ENCODE measurements at places on chromosomes 6 and 20.

GRCh38 chr6:39369987-39370386 is 47.5 kb upstream of the KCNK16 start:
- H3K4me3 ChIP-seq: no peak overlapping the region
- DNase-seq: no peak
- no peaks in the 10 kb centered on the region for H3K4me1 ChIP-seq
- no peaks in the 10 kb centered on the region for H3K27me3 ChIP-seq

DNA sequence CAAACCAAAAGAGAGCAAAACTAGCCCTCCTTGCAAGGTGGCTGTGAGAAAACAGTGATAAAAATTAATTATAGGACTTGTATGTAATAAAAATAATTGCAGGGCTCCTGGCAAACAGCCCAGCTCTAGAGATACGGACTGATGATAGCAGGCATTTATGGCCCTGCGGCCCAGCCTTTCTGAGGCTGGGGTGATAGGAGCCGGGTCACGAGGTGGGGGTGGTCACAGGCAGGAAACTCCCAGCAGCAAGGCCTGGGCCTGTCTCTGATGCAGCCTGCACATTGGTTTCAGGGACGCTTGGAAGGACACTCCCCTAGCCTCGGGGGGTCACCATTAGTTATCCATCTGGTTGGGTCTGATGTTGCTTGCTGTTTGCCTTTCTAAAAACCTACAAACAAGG is 18.7 kb upstream of the TTPAL start:
- H3K27me3 ChIP-seq: no peaks in the 10 kb centered on the region
- DNase-seq: no peak
- H3K4me1 ChIP-seq: no peaks in the 10 kb centered on the region
- H3K4me3 ChIP-seq: no peak overlapping the region
- H3K36me3 ChIP-seq: no peaks in the 10 kb centered on the region

DNA sequence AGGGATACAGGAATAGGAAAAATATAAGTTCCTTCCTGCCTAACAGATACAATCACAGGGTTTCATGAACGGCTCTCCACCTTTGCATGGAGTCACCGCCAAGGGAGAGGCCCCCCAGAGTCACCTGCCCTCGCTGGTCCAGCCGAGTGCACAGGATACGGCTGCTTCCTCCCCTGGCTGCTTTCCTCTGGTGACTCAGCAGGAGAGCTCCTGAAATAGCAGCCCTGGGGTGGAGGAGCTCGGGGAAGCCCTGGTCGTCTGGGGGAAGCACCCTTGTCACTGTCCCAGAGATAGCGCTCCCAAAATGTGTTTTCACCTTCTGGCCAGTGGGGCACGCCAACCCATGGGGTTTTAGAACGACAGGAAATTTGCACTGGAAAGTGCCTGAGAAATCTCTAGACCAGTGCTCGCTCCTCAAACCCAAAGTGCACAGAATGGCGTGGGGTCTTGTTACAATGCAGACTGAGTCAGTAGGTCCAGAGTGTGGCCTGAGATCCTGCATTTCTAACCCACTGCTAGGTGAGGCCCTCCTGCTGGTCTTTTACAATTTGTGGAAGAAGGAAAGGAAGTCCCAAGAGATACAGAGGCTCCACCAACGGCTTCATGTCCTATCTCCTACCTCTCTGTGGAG is 35.9 kb upstream of the FAM50B start:
- peaks cover 4% of the 10 kb centered on the region for H3K4me1 ChIP-seq
- no peak overlapping the region for H3K4me3 ChIP-seq
- no peaks in the 10 kb centered on the region for H3K27me3 ChIP-seq
- no peak overlapping the region for H3K27ac ChIP-seq
- no peaks in the 10 kb centered on the region for H3K36me3 ChIP-seq
- peak; percentile 35 for DNase-seq

DNA sequence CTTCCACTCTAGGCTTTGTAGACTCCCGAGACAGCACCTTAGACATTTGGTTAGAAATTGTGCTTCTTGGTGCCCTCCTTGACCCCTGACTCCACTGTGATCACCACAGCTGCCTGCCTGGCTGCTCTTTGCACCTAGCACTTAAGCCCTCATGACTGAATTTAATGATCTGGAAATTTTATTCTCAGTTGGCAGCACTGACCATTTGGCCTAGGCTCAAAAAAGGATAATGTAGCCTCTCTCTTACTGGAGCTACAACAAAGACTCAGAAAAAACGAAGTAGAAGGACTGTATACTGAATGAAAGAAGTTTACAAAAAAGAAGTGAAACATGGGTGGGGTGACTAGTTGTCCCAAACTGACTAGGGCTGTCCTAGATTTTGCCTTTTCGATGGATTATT is 11.3 kb upstream of the ABRACL start:
- no peaks in the 10 kb centered on the region for H3K27me3 ChIP-seq
- H3K4me3 ChIP-seq: no peak overlapping the region
- H3K36me3 ChIP-seq: no peaks in the 10 kb centered on the region
- DNase-seq: no peak

DNA sequence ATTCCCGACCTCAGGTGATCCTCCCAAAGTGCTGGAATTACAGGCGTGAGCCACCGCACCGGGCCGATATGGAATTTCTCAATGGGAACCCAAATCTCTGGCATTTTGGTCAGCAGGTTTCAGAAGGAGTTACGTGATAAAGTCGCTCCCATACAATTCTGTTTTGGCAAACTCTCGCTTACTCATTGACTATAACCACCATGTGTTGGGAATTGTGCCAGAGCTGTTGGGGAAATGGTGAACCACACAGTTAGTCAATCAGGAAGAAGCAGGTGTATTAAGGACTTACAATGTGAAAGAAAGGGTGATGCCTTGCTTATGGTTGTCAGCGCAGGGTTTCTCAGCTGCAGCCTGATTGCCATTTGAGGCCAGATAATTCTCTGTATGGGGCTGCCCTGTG is 410.5 kb downstream of the QKI start:
- no peak for DNase-seq
- H3K4me3 ChIP-seq: no peak overlapping the region
- no peaks in the 10 kb centered on the region for H3K36me3 ChIP-seq
- no peaks in the 10 kb centered on the region for H3K27me3 ChIP-seq
- no peaks in the 10 kb centered on the region for H3K4me1 ChIP-seq

GRCh38 chr6:45930420-45931040 is 85.1 kb downstream of the CLIC5 start:
- no peak overlapping the region for H3K27ac ChIP-seq
- H3K4me1 ChIP-seq: no peaks in the 10 kb centered on the region

DNA sequence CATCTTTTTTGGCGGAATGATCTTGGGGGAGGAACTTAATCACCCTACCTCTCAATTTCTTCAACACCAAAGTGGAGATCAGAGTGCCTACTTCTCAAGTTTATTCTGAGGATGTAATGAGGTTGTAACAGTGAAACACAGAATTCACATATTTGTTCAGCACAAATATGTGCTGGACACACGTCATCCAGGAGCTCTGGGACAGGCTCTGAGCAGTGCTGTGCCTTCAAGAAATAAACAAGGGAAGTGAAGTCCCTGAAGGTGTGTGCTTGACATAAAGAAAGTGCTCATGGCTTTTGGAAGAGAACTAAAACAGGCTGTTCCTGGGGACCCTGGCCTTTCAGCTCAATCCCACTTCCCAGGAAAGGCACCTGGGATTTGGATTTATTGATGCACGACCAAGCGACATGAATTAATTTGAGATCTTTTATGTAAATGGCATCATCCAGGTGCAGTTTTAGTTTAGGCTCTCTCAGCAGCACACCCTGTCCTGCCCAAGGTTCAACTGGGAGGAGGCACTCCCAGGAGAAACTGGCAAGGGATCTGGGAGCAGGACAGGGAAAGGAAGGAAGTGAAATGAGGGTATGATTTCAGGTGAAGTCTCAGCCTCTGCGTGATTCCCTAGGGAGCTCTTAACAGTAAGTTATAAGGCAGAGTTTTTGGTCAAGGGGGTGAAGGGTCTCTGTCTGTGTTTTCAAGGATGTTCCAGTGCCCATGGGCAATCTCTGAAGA is 211.0 kb downstream of the FOXA2 start:
- H3K36me3 ChIP-seq: no peaks in the 10 kb centered on the region
- no peak overlapping the region for H3K4me3 ChIP-seq
- no peaks in the 10 kb centered on the region for H3K4me1 ChIP-seq
- H3K27me3 ChIP-seq: no peaks in the 10 kb centered on the region
- no peak for DNase-seq

DNA sequence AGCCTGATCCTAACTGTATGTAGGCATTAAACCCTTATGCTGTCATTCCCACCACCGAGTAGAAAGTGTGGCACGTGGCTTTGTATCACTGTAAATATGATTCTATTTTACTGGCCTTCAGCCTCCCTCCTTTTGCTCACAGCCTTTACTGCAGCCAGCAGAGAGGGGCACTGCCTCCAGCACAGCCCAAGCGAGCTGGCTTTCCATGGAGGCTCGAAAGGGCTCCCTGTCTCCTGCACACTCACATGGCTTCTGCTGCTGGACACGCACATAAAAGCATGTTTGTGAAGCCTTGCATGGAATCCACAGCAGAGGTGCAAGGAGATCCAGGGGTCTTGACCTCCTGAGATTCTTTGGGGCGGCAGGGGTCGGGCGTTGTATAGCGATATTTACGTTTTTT is 51.3 kb downstream of the RNASET2 start:
- no peak for DNase-seq
- no peak overlapping the region for H3K4me3 ChIP-seq
- no peaks in the 10 kb centered on the region for H3K27me3 ChIP-seq
- H3K27ac ChIP-seq: no peak overlapping the region
- H3K4me1 ChIP-seq: no peaks in the 10 kb centered on the region

- no peaks in the 10 kb centered on the region for H3K4me1 ChIP-seq
- H3K36me3 ChIP-seq: no peaks in the 10 kb centered on the region
- no peak overlapping the region for H3K27ac ChIP-seq
- no peaks in the 10 kb centered on the region for H3K27me3 ChIP-seq
Measured at GRCh38 chr6:144785056-144785455, 499.9 kb downstream of the UTRN start.

DNA sequence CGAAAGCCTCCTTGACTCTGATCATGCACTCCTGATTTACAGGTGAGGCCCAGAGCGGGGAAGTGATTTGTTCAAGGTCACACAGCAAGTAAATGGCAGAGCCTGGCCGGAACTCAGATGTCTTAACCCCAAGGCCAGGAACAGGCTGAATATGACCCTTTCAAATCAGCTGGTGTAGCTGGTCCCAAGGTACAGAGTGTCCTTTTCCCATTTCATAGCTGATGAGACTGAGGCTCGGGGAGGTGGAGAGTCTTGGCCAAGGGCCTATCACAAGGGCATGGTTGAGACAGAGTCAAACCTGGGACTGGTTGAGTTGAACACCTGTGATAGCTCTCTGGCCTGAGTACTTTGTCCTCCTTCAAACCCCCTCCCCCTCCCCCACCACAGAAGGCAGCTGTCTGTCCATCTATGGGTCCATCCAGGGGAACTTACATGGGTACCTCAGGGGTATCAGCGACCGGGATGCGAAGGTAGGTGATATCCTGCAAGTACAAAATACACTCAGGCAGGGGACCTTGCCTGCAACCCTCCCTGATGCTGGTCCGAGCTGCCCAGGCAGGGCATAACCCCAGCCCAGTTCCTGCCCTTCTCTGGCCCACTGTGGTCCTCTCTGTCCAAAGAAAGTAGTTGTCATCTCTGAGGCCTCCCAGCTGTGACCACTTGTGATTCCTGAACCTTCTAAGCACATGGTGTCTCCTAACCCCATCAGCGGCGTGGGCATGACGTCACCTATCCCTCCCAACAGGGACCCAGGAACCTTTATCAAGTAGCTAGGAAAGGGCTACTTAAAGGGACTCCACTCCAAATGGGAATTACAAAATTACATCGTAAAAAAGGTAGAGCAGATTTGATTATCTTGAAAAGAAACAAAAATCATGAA is 5.6 kb downstream of the DUSP15 start:
- H3K27me3 ChIP-seq: no peaks in the 10 kb centered on the region
- H3K4me3 ChIP-seq: no peak overlapping the region
- H3K4me1 ChIP-seq: peaks cover 3% of the 10 kb centered on the region
- no peak for DNase-seq

DNA sequence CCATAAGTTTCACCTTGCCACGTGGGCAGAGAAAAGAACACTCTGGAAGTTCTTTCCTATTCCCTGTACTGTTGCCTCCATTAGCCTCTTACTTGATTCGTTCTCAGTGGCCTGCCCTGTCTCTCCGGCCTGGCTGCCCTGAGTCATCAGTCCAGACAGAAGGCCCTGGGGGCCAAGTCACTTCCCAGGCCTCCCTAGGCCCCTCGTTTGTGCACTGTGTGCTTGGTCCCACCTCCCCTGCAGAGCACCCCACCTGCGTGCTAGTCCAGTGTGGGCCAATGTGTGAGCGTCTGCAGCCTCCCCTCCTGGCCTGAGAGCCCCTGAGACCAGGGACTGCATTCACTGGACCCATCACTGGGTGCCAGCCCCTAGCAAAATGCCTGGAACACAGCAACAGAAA is 191.2 kb upstream of the RREB1 start:
- peak overlapping the region; percentile 68 for H3K27ac ChIP-seq
- H3K27me3 ChIP-seq: no peaks in the 10 kb centered on the region
- peaks cover 8% of the 10 kb centered on the region for H3K4me1 ChIP-seq
- no peak for DNase-seq
- no peaks in the 10 kb centered on the region for H3K36me3 ChIP-seq

DNA sequence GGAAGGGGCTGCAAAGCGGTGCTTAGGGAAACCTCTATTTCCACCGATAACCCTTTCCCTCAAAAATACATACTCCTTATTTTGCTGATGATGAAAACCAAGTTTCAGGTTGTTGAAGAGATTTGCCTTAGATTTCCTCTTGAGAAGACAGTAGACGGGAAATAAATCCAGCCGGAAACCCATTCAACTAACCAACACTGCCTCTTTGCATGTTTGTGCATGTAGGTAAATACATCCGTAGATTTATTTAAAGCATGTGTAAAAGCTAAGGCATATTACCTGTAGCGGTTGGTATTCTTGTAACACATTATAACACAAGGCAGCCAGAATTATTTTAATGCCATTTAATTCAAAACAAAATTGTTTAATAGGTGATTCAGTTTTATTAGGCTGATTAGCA is 136.3 kb upstream of the SLC22A23 start:
- H3K27me3 ChIP-seq: no peaks in the 10 kb centered on the region
- H3K36me3 ChIP-seq: no peaks in the 10 kb centered on the region
- no peak overlapping the region for H3K4me3 ChIP-seq
- no peak overlapping the region for H3K27ac ChIP-seq

DNA sequence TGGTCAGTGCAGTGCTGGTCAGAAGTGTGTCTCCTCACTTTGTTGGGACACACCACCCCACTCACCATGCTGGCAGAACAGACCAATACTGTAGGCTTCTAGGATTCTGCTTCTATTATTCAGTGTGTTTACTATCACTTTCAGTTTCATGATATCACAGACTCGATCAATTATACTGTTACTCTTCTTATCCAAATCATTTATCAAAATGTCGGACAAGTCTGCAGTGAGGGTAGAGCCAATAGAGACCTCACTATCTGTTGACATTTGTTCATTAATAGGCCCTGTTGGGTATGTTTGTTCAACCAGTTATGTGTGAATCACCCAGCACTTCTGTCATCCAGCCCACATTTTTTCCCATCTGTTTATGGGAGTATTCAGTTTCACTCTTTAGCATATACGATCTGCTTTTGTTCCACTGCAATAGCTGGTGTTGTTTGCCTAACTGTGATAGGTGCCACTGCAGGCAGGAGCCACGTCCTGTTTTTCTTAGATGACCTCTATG is 140.1 kb downstream of the NRN1 start:
- no peak for DNase-seq
- no peaks in the 10 kb centered on the region for H3K27me3 ChIP-seq
